NCI-H526 (cell line): ENCODE measurements at places on chromosomes 2 and 18.

GRCh38 chr2:229718057-229718456 lies 3.7 kb upstream of the DNER start:
- DNase-seq: no peak

GRCh38 chr2:8544171-8544785 lies 137.6 kb upstream of the ID2 start:
- no peak for DNase-seq

- DNase-seq: no peak
These were observed 2.9 kb upstream of the CTAGE1 start for GRCh38 chr18:22420652-22421051.

DNA sequence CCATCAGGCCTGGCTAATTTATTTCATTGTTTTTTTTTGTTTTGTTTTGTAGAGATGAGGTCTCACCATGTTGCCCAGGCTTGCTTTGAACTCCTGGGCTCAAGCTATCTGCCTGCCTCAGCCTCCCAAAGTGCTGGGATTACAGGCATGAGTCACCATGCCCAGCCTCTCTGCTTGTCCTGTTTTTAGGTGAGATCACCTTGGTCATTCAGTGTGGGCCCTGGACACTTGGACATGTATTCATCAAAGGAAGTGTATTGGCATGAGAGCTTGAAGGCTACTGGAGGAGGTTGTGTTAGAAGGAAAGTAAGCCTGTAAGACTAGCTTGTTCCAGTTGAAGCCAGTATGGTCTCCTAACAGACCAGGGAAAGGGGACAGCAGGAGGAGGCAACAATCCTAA lies 229.2 kb upstream of the RGPD4 start:
- DNase-seq: no peak

GRCh38 chr18:3625742-3626091 lies 175.7 kb downstream of the TGIF1 start:
- DNase-seq: no peak

GRCh38 chr2:31312898-31313297 lies 78.9 kb downstream of the EHD3 start:
- DNase-seq: no peak

- no peak for DNase-seq
These were observed 59.8 kb downstream of the KCTD1 start for GRCh38 chr18:26488417-26489009.

DNA sequence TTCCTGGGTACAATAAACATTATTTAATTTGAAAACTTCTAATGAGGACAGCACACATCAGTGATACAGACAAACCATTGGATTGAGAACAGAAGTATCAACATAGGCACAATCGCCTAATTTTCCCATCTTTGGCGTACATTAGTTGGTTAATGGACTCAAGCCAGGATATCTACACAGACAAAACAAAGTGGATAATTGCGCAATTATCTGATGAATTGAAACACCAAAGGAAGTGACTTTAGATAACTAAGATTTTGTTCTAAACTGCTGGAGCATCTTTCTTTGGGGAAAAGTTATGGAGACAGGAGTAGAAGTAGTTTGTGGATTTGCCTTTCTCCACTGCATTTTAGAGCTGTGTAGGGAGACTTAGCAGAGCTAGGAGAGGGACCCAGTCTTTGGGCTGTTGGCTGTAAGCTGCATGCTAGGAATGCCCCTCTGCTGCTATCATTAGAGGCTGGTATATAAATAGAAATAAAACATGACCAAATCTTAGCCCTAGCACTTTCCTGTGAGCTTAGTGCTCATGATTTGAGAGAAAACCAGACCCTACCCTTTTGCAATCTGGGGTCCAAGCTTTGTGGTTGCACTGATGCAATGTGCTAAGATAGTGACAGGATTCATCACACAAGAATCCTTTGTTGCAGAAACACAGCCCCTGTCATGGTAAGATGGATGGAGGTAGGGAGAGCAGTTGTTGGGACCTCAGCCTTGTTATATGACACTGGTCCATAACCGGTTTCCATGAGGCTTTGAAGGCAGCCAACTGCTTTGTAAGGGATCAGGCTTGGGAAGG lies 264.5 kb upstream of the PIK3C3 start:
- no peak for DNase-seq

GRCh38 chr2:85425588-85425987 lies 7.1 kb downstream of the SH2D6 start:
- DNase-seq: no peak

GRCh38 chr2:114039677-114040076 lies 149.8 kb downstream of the ACTR3 start:
- no peak for DNase-seq

GRCh38 chr2:101974663-101975062 lies 17.1 kb upstream of the IL1R2 start:
- no peak for DNase-seq

DNA sequence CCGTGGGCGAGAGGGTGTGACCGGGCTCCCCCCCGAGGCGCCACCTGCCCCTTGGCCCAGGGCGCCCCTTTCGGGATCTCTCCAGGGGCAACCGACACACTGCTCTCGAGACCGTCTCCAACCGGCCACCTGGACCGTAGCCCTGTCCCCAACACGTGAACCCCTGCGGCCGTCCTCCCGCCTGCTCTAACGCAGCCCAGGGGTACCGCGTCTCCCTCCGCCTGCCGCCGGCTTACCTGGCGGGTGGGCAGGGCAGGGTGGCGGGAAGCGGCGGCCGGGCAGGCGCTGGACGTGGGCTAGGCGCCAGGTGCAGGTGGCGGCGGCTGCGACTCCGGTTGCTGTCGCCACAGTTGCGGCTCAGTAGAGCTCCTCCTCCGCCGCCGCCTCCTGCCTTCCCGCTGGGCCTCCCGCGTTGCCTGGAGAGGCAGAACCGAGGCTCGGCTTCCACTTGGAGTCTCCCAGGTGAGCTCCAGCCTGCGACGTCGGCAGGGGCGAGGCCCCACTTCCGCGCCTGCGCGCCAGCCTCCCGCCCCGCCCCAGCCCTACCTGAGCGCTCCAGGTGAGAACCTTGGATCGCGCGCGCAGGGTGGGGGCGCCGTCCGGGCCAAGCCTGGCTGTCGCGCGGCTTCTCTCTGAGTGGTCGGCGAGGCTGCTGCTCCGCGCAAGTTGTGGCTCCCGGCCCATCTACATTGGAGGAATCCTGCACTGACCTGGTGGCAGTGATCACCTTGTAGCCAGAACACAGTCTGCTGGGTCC lies at the start of gene GALNT3:
Gene GALNT3, minus strand, starts transcription at position 469 of the 757 bp plus-strand sequence. CDS start 23,547 bp downstream, outside the sequence.
- peak; percentile 96 for DNase-seq

- no peak for DNase-seq
These were observed 52.9 kb upstream of the HPCAL1 start for GRCh38 chr2:10249798-10250197.

- peak; percentile 61 for DNase-seq
These were observed 146.5 kb downstream of the NCKAP5 start for GRCh38 chr2:133421516-133422324.

- DNase-seq: no peak
These were observed 161.0 kb downstream of the ARHGAP15 start for GRCh38 chr2:143290221-143290620.

- peak; percentile 7 for DNase-seq
These were observed 98.1 kb downstream of the ZEB2 start for GRCh38 chr2:144421606-144422510.

- no peak for DNase-seq
These were observed 47.7 kb downstream of the GLI2 start for GRCh38 chr2:120783371-120783791.

- no peak for DNase-seq
These were observed 156.4 kb upstream of the ITGA4 start for GRCh38 chr2:181300600-181301291.

GRCh38 chr2:26558271-26559043 lies 80.5 kb upstream of the OTOF start:
- no peak for DNase-seq

DNA sequence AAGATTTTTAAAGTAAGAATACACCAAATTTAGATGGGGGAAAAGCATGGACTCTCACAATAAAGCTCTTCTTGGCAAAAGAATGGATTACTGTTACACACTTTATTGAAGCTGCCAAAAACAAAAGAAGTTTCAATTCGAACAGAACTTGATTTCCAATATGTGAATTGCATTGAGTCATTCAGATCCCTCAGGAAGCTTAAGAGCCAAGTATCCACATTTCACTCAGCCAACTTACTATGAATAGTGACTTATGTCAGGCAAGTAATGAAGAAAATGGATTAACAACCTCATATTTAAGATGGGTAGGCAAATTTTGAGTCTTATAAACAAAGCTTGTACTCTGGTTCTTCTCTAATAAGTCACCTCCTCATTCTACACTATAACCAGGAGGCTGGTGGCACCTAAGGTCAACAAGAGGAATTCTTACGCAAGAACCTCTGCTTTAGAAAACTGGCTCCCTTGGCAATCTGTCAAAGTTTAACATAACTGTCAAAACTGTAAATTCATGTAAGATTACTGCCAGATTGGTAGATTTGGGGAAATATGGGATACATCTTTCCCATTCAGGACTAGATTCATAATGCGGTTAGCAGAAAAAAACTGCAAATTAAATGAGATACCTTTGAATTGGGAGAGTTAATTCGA lies 6.0 kb downstream of the HADHA start:
- no peak for DNase-seq

GRCh38 chr2:102967451-102967850 lies 205.6 kb downstream of the TMEM182 start:
- no peak for DNase-seq

DNA sequence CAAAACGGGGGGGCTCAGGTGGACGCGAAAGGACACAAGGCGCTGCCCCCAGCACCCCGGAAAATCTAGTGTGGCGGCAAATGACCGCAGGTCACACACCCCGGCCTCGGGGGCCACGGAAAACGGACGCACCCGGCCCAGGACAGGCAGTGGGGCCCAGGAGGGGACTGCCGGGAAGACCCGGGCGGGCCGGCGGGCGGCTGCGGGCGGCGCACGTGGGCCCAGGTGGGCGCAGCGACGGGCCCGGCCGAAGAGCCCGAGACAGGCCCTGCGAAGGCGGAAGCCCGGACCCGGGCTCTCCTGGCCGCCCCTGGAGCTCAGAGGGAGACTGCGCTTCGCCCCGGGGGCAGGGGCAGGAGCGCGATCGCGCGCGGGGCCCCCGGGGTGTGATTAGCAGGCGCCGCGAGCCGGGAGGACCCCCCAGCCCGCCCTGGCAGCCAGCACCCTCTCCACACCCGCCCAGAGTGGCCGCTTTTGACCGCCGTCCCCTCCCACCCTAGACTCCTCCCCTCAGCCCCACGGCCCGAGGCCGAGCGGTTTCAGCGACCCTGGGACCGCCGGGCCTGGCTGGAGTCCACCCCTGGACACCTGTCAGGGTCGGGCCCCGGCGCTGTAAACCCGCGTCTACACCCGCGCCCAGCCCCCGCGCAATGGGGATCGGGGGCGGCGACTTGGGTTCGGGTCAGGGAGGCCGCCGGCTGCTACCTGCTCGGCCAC lies 773 bp downstream of the MBP start:
- DNase-seq: no peak

GRCh38 chr18:55064073-55064472 lies 104.8 kb upstream of the CCDC68 start:
- DNase-seq: no peak

DNA sequence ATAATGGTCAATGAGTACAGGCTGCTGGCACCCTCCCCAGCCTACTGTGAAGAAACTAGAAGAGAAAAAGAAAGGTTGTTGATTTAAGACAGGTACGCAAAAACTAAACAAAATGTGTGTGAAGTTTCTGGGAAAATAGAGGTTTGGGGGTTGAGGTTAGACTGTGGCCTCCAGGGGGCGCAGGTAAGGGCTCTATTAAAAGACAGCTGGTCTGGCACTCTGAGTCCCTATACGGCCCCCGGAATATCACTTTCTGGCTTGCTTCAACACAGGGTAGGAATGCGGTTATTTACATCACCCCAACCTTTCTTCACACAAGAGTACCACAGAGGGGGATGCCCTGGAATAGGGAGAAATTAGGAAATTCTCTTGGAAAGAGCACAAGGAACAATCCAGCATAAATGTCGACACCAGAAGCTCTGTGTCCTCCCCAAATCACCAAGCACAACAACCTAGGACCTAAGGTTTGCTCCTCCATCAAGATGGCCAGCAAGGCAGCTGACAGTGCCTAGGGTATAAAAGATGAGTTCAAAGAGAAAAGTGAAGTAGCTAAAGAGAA lies 480.8 kb upstream of the KLHL29 start:
- peak; percentile 66 for DNase-seq

DNA sequence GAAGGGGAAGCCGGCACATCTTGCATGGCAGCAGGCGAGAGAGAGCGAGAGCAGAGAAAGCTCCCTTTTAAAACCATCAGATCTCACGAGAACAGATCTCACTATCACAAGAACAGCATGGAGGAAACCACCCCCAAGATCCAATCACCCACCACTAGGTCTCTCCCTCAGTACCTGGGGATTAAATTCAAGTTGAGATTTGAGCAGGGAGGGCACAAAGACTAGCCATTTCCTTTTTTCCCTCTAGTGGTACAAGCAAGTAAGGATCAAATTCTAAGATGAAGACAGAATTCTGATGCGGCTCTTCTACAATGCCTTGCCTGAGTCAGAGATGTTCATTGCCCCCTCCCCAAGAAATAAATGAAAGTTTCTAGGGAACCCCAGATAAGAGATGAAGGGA lies 45.6 kb upstream of the ANKRD44 start:
- no peak for DNase-seq

GRCh38 chr2:207676827-207677354 lies 34.5 kb upstream of the CCNYL1 start:
- DNase-seq: no peak

GRCh38 chr18:48548011-48548771 lies 9.4 kb downstream of the CTIF start:
- no peak for DNase-seq

- peak; percentile 9 for DNase-seq
These were observed 1544.4 kb downstream of the LRP1B start for GRCh38 chr2:140586379-140586778.

DNA sequence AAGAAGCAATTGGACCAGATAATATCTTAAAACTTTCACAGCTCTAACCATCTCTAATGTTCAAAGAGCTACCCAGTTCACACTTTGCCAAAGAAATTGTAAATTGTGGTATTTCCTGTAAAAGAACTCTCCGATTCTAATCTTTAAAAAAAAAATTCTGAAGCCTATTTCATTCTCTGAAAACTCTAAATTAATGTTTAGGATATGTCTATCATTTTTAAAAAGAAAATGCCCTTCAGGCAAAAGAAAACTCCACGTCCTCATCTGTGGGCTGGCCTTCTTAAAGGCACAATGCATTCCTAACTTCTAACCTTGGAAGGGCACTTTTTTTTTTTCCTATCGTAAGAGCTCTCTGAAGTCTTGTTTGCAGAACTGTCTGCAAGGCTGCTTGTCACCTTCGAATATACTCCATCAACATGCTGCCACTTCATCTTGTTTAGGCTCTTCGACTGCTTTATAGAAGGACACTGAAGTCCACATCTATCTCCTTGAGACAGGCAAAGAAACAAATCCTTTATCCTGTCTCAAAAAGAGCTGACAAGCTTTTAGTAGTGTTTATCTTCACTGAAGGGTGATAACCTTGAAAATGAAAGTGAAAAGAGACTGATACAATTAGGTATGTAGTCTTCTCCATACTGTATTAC lies 124.3 kb upstream of the SLC39A10 start:
- no peak for DNase-seq

- DNase-seq: no peak
These were observed 38.7 kb downstream of the FANCL start for GRCh38 chr2:58202404-58202803.

DNA sequence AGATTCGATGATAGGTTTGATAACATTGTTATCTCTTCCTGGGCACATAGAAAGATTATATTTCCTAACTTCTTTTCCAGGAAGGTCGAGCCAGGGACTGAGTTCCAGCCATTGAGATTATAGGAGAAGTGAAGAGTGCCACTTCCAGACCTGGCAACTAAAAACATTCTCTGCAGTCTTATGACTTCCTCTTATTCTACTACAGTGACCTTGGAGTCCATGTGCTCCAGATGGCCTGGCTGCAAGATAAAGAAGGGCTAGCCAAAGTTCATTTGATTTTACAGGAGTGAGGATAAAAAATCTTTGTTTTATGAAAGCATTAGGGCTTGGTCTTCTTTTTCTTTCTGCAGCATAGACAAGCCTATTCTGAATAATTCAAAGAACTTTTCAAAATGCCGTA lies 363.0 kb downstream of the FSIP2 start:
- no peak for DNase-seq
